Skin of body (tissue), 3 donors: ENCODE measurements at places on chromosomes 5 and 9.

DNA sequence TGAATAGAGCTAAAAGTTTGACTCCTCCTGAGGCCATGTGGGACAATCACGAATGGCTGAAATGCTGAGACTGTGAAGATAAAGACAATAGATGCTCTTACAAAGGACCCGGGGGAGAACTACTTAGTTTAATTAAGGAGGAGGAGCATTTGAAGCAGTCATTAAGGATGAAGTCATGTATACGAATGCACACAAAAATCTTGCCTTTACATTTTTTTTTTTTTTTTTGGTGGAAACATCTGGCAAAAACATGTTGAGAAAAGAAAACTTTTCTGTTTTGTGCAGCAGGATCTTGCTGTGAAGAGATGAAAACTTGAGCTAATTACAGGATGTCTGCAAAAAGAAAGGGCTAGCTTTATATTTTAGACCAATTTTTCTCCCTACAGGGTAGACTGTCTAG is 42.3 kb upstream of the NR3C1 start:
- peak; percentile 76 for DNase-seq

DNA sequence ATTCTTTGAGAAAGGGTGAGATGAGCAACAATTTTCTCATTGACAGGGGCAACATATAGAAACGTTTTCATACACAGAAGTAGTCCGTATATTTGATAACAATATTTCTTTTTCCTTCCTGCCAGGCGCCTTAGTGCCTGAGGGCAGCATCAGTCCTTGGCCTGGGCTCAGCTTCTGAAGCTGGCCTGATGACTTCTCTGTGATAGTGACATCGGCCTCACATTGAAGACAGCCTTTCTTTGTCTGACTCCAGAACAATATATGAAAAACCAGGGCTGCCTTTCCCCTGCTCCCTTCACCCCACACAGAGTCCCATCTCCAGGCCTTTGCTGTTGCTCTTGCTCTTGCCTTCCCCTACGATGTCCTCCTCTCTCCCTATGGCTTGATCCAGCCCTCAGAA is 24.1 kb upstream of the TCOF1 start:
- no peak for DNase-seq

DNA sequence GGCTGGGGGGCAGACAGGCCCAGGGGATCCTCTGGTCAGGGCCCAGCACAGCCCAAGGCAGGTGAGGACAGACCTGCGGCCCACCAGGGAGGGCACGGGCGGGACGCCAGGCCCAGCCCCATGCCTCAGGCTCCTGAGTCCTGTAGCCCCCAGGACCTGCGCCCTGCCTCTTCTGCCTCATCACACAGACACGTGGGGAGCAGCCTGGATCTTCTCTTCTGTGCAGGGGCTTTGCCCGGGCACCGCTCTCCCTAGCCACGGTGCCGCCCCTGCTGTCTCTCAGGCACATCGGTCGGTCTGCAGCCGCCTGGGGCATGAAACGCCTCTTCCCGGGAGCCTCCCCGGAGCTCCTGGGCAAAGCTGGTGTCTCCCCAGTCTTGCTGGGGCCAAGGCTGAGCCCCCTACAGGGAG is 40.2 kb upstream of the EGFL7 start:
- DNase-seq, result no peak

- no peak for DNase-seq
Observed at GRCh38 chr5:141867139-141867538, 11.1 kb downstream of the PCDH1 start.

DNA sequence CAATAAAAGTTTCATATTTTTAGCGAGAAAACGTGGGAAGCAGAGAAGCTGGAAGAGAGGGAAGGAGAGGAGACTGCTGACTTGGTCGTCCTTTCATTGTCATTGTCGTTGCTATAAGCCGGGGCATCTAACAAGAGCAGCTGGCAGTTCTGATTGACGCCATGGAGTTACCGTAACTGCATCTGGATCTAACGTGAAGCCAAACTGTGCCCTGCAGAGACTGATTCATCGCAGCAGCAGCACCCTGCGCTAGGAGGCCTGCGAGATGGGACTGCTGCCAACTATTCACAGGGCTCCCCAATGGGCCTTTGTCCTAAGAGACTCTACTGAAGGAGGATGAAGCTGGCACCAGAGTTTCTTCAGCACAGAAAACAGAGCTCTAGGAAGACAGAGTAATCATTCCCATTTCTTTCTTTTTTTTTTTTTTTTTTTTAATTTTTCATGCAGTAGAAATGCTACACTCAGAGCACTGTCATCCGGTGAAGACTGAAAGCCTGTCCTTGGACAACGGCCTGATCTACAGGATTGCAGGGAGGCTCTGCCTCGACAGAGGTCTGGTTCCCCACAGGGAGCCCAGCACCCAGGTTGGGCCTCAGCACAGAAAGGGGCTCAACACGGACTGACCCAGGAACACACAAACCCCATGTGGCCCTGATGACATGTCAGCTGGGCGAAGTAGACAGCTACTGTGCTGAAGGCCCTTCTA is 47.8 kb downstream of the RETREG1 start:
- no peak for DNase-seq

DNA sequence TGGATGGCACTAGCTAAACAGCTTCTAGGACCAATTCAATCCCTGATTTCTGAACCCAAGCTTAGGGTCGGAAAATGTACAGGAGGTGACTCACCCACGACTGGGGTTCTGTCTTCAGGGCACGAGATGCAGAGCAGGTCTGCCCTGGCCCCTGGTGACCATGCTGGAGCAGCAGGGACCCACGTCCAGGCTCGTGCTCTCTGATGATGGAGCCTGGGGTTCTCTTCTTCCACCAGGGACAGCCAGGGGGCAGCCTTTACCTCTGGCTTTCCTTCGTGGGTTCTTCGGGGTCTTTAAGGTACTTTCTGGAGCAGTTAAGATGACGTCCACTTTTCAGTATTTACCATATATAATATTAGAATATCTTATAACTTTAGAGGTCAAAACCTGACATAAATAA is 2.1 kb downstream of the CFAP77 start:
- no peak for DNase-seq

GRCh38 chr5:154947778-154948177 is 6.9 kb downstream of the MRPL22 start:
- no peak for DNase-seq

DNA sequence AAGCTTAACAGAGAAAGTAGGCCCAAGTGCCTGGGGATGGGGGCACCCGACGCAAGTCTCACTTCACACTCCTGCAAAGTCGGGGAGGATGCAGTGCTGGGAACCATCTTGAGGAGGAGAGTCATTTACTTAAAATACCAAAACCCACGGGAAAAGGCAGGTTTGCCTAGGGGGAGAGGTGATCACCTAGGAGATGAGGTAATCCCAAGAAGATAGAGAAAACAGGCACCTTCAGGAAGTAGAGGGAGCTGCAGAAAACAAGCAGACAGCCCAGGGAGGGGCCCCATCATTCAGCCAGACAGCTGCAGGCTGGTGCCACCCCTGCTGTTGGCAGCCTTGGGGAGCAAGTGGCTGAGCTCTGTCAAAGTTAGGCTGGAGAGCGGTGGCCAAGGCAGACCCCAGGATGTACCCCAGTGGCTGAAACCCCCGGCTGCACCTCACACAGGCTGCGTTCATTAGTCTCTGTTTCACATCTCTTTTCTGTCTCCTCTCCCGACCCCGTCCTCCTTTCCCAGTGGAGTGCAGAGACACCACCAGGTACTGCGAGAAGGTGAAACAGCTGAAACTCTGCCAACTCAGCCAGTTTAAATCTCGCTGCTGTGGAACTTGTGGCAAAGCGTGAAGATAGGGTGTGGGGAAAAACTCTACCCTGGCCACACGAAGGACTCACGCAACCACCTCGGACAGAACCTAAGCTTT is 124.9 kb downstream of the SAXO1 start:
- no peak for DNase-seq

DNA sequence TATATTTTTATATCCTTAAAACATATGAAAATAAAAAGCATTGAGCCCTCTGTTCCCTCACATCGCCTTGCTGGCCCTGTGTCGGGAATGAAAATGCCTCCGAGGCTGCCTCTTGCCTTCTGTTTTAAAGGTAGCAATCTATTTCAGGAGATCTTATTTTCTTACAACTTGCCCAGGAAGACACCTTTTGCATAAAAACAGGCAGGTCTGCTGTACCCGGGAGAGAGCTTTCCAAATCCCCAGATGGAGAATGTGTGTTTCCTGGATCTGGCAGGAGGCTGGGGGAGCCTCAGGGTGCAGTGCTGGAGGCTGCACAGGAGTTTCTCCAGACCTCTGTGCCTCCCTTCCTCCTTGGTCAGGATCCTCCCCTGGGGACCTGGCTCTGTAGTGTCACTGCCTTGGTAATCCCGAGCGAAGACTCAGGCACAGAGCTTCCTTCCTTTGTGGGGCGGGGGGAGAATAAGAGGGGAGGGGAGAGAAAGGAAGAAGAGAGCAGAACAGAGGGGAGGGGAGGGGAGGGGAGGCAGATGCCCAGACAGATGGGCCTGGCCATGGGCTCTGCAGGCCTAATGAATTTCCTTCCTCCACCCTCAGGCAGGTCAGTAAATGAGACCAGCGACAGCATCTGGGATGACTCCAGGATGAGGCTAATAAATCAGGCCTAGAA is 104.0 kb upstream of the BOD1 start:
- DNase-seq, result no peak

DNA sequence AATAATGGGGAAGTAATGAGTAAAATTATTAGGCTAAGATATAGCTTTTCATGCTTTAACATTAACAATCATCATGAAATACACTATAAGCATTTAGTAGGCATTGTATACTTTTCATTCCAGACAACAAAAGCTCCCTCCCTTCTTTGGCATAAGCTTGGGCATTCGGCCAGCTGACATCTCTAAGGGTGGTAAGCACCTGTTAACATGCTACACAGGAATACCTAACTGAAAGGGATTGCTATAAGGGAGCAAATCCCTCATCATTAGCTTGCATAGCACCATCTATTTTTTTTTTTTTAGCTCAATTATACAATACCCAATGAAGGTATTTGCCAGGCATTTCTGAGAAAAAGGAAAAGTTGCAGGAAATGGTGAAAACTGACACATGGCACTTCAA is 16.6 kb downstream of the STRBP start:
- DNase-seq, result no peak

GRCh38 chr5:81134066-81134465 is 99.1 kb upstream of the CKMT2 start:
- no peak for DNase-seq

- no peak for DNase-seq
Observed at GRCh38 chr9:108750661-108751215, 105.0 kb downstream of the ACTL7B start.
